Stimulated activated CD8-positive, alpha-beta memory T cell treated with anti-CD3 and anti-CD28 coated beads, Interleukin-4, amount 100 ng/mL, for 4 hours (primary cell): ENCODE measurements at places on chromosomes 6 and 20.

DNA sequence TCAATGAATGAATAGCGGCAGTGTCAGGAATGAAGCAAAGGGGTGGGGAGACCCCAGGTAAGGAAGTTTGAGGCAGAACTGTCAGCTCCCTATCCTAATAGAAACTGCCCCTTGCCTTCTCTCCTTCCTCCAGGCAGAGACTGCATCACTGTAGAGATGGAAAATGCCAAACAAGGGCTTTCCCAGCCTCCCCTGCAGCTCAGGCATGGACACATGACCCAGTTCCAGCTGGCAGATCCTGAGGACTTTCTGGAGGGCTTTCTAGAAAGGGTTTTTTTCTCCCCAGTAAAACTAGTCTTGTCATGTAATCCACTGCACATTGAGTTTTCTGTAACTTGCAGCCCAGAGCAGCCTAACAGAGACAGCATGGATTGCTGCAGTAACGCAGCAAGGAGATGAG is 17.9 kb upstream of the PNPLA1 start:
- no peak for DNase-seq

GRCh38 chr20:39259010-39259803 is 297.1 kb downstream of the DHX35 start:
- DNase-seq: no peak

DNA sequence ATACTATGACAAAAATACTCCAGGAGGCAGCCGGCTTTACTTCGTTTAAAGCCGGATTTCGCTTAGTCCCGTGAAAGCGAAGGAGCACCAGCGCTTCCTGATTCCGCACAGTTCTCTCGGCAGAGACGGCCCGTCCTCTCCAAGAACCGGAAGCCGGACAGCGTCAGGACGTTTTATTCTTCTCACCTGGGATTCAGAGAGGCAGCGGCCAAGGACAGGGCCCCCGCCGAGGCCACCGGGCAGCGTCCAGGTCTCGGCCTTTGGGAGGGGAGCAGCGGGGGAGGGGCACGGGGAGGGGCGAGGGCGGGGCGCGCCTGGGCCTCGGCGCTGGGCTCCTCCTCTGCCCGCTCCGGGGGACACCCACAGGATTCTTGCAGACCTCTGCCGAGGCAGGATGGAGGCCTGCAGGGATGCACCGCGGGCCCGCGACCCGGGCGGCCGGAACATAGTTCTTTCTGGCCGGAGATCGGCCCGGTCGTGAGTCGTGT is 2.8 kb upstream of the DIDO1 start:
- no peak for DNase-seq

- no peak for DNase-seq
Measured at GRCh38 chr6:159169557-159170332, 545 bp downstream of the FNDC1 start.
